ENCODE measurements at places on chromosomes 7 and 10. TPM values are rescaled to one million over a fixed set of nuclear protein-coding genes. Genes with fewer than 3 reads are reported as not detected.

DNA sequence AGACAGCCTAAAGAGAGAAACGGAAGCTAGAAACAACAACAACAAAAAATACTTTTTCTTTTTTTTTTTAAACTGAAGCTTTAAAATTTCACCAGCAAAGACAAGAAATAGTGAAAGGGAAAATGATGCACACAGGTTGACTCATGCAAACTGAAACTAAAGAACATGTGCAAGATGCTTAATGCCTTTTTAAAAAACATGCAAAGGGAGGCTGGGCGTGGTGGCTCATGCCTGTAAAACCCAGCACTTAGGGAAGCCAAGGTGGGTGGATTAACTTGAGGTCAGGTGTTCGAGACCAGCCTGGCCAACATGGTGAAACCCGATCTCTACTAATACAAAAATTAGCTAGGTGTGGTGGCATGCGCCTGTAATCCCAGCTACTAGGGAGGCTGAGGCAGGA is 15.1 kb upstream of the CUBN start:
- no peak for DNase-seq

- no peak for DNase-seq
Observed at GRCh38 chr10:7767209-7767608, 20.6 kb downstream of the KIN start.

- no peak for DNase-seq
Observed at GRCh38 chr7:52026140-52026539, 709.5 kb upstream of the COBL start.

GRCh38 chr7:25832456-25832855 is 319.5 kb upstream of the NFE2L3 start:
- no peak for DNase-seq

- no peak for DNase-seq
Observed at GRCh38 chr7:44883961-44884620, 1.2 kb downstream of the PURB start.

DNA sequence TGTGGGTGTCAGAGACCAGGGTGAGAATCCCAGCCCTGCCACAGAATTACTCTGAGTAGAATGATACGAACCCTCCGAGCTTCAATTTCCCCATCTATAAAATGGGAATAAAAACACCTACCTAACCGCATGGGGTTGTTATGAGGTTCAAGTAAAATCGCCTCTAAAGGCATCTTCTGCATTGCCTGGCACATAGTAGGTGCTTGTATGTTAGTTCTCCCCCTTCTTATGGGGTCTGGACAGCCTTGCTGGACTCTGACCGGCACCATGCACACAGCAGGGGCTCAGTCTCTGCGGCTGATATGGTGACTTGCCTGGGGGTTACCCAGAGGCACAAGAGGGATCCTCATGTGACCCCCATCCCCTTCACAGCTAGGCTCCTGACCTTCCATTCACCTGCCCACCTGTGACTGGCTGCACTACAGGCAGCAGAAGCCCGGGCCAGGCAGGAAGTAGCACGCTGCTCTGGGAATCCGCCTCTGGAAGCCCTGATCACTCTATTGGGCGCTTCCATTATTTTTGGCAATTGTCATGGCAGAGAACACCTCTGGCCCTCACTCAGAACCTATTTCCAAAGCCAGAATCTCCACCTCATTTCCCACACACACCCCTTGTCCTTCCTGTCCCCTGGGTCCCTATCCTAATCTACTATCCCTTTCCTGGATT is 6.0 kb downstream of the SH3PXD2A start:
- no peak for DNase-seq

DNA sequence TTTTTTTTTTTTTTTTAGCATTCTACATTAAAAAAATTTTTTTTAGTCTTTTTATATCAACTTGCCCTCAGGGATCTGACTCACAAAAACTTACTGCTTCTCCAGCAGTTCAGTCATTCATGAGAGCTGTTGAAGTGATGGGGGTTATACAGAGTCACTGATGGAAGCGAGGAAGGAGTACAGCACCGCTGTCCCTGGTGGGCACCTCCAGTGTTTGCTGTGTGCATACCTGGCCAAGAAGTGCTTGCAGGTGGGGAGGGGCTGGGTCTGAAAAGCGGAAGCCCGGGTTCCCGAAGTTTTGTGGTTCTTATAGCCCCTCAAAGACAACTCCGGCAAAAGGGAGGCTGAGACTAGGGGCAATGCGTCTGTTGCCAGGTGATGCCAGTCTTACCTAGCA is 46.2 kb downstream of the MINDY4 start:
- no peak for DNase-seq

GRCh38 chr10:14653271-14654161 is 121.2 kb downstream of the FAM107B start:
- peak; percentile 89 for DNase-seq

GRCh38 chr7:3217166-3217565 is 83.9 kb upstream of the SDK1 start:
- peak; percentile 66 for DNase-seq

The CTAGE4 gene
- 0.84 TPM for total RNA-seq

The SSMEM1 gene
- not detected for total RNA-seq

The ANKRD61 gene
- total RNA-seq: not detected

The SLC26A5 gene
- total RNA-seq: not detected

All from Caki2 (cell line).